Glomerular endothelial cell (primary cell): ENCODE measurements at places on chromosomes 2 and 18.

GRCh38 chr2:202760848-202761247 is 110.7 kb downstream of the ICA1L start:
- DNase-seq: no peak

- no peak for DNase-seq
These were observed 86.3 kb downstream of the MDH1 start for GRCh38 chr2:63675026-63675425.

DNA sequence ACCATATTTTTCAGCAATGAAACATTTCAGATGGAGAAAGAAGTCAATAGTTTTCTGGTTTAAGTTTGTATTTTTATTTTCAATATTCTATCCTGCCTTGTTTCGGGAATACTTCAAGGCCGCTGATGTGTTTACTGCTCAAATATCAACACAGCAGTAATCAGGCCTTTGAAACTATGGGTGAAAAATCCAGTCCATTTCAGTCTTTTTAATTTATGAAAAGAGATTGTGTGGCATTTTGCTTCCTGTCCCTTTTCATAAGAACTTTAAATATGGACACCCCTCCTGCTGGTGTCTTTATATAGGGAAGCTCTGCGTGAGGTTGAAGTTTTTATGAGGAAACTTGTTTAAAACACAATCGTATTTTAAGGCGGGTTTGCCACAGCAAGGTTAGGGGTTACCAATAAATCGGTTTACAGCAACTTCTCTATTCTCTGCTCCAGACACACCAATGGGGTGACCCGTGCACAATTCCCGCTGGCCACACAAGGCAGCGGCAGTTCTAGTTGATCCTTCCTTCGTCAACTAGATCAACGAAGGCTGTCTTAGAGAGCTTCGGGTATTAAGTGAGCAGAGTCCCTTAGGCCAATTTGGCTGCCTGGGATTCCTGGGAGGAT is 1.2 kb upstream of the TANC1 start:
- DNase-seq: no peak

- no peak for DNase-seq
These were observed 82.6 kb upstream of the ST3GAL5 start for GRCh38 chr2:85971366-85971765.

- no peak for DNase-seq
These were observed 48.0 kb upstream of the ITM2C start for GRCh38 chr2:230816735-230817134.

GRCh38 chr2:169716238-169716886 is 17.3 kb upstream of the KLHL23 start:
- no peak for DNase-seq

GRCh38 chr2:17822445-17823117 is 6.3 kb downstream of the MSGN1 start:
- DNase-seq: no peak

- no peak for DNase-seq
These were observed 93.9 kb downstream of the VWC2L start for GRCh38 chr2:214504599-214505376.

DNA sequence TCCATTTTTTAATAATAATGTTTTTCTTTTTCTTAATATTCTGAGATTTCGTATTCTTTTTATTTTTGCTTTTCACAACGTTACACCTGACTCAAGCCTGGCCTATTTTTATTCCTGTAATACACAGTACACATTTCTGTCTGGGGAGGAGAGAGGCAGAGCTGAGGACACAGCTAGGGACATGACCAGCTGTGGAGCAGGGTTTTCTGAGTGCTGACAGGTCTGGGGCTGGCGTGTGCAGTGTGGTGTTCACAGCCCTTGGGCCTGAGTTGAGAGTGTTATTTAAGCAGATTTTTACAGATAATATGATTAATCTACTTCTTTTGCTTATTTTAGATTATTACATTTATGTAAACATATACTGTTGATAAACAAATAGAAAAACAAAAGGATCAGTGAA is 55.9 kb downstream of the ZAP70 start:
- DNase-seq: no peak

DNA sequence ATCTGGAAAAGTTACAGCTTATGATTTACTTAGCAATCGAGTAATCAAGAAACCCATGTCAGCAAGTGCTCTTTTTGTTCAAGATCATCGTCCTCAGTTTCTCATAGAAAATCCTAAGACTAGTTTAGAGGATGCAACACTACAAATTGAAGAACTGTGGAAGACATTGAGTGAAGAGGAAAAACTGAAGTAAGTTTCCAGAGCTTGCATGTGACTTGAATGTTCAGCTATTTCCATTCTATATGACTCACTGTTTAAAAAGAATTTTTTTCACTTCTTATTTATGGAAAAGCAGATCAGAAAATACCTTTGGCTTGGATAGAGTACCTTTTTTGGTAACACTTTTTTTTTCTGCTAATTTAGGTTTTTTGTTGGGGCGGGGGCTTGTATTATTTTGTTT is 70.7 kb downstream of the PMS1 start:
- DNase-seq: no peak

DNA sequence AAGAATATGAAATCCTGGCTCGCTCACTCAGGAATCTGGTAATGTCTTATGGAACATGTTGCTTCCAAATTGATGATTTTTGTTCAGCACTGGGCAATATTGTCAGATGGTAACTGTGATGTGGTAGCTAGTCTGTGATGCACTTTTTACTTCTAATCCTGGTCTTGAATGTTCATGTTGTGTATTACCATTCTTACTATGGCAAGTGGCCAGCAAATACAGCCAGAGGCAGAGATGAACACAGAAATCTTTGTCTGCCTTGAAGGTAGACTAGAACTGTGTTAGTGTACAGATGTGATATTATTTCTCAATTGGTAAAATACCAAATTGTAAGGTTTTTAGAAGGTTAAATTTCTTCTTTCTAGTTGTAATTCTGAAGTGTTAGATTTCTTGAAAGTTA is 83.3 kb downstream of the UBE2E3 start:
- DNase-seq: no peak

GRCh38 chr2:62568983-62569837 is 63.2 kb upstream of the TMEM17 start:
- DNase-seq: no peak

DNA sequence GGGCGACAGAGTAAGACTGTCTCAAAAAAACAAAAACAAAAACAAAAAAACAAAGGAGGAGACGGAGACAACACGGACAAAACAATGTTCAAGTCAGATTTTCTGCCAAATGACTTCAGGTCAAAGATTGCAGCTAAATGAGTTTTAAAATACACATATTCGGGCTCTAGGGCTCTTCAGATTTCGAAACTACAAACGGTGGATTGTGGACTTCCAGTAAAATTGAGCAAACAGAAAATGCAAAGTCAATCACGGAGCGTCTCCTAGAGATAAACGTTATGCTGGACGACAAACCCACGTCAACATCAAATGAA is 558 bp downstream of the MRPS5 start:
- no peak for DNase-seq

GRCh38 chr2:234632527-234633391 is 135.9 kb upstream of the ARL4C start:
- no peak for DNase-seq
